Progenitor cell of endocrine pancreas (in vitro differentiated cells): ENCODE measurements at places on chromosomes 13 and 19. TPM values are rescaled to one million over a fixed set of nuclear protein-coding genes. Genes with fewer than 3 reads are reported as not detected.

ZNF66 gene
- 30.6 and 31.2 TPM in 2 replicates for total RNA-seq

EGLN2 gene
- total RNA-seq, result 107 and 110 TPM in 2 replicates

THSD1 gene
- 1.7 TPM in 2 replicates for total RNA-seq

THSD8 gene
- total RNA-seq, result 16.5 and 22.7 TPM in 2 replicates

FFAR2 gene
- 1.2 and 1.9 TPM in 2 replicates for total RNA-seq

ZNF430 gene
- 22.8 and 24.1 TPM in 2 replicates for total RNA-seq

KIR3DL1 gene
- not detected in 2 replicates for total RNA-seq

ZNF558 gene
- total RNA-seq, result 52.6 and 54.0 TPM in 2 replicates

- no peak overlapping the region for H3K27ac ChIP-seq
- no peaks in the 10 kb centered on the region for H3K4me1 ChIP-seq
- no peak for DNase-seq
- H3K27me3 ChIP-seq, result no peaks in the 10 kb centered on the region
- no peaks in the 10 kb centered on the region for H3K36me3 ChIP-seq
Measured at GRCh38 chr13:90171649-90172048, 1175.8 kb upstream of the MIR17HG start.

- no peaks in the 10 kb centered on the region for H3K36me3 ChIP-seq
- no peak overlapping the region for H3K27ac ChIP-seq
- no peaks in the 10 kb centered on the region for H3K27me3 ChIP-seq
Measured at GRCh38 chr13:68168448-68168847, 938.3 kb upstream of the PCDH9 start.

GRCh38 chr13:73329355-73329754 is 270.6 kb downstream of the KLF5 start:
- no peaks in the 10 kb centered on the region for H3K36me3 ChIP-seq
- H3K4me1 ChIP-seq, result peaks cover 29% of the 10 kb centered on the region
- no peaks in the 10 kb centered on the region for H3K27me3 ChIP-seq
- no peak overlapping the region for H3K4me3 ChIP-seq
- DNase-seq, result no peak

DNA sequence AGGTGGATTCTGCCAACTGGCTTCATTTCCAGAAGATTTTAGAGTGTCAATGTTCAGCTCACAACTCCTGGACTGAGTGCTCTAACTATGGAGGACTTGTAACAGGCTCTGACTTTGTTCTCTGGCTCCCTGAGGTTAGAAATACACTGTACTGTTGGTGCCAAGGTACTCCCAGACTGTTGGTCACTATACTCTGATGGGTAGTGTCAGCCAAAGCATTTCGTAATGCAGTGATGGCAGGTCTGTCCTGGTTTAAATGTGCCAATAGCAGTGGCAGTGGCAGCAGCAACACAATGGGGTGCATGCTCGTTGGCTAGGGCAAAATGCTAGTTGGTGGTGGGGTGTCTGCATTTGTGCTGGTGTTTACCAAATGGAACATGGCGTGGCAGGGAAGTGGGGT is 472.2 kb downstream of the TDRD3 start:
- H3K4me3 ChIP-seq, result no peak overlapping the region
- no peaks in the 10 kb centered on the region for H3K4me1 ChIP-seq
- no peak overlapping the region for H3K27ac ChIP-seq
- peaks cover 2% of the 10 kb centered on the region for H3K36me3 ChIP-seq
- no peaks in the 10 kb centered on the region for H3K27me3 ChIP-seq

GRCh38 chr13:113231306-113232207 is 22.1 kb downstream of the CUL4A start:
- no peak overlapping the region for H3K4me3 ChIP-seq
- DNase-seq, result no peak
- no peaks in the 10 kb centered on the region for H3K4me1 ChIP-seq
- no peak overlapping the region for H3K27ac ChIP-seq
- H3K36me3 ChIP-seq, result peaks cover 22% of the 10 kb centered on the region

- no peak for DNase-seq
- H3K27ac ChIP-seq, result no peak overlapping the region
Measured at GRCh38 chr13:26255691-26256277, 1.9 kb downstream of the CDK8 start.

GRCh38 chr13:73742982-73743381 is 391.2 kb downstream of the KLF12 start:
- H3K36me3 ChIP-seq, result peaks cover 2% of the 10 kb centered on the region
- H3K4me1 ChIP-seq, result peaks cover 4% of the 10 kb centered on the region
- H3K27me3 ChIP-seq, result no peaks in the 10 kb centered on the region
- H3K27ac ChIP-seq, result no peak overlapping the region

GRCh38 chr19:6963244-6963852 is 57.9 kb downstream of the MBD3L2B start:
- no peak overlapping the region for H3K4me3 ChIP-seq
- H3K27ac ChIP-seq, result no peak overlapping the region
- no peak for DNase-seq
- peaks cover 3% of the 10 kb centered on the region for H3K36me3 ChIP-seq
- H3K4me1 ChIP-seq, result no peaks in the 10 kb centered on the region
- no peaks in the 10 kb centered on the region for H3K27me3 ChIP-seq

- H3K4me1 ChIP-seq, result peaks cover 12% of the 10 kb centered on the region
- no peak for DNase-seq
- H3K4me3 ChIP-seq, result no peak overlapping the region
- peaks cover 16% of the 10 kb centered on the region for H3K27me3 ChIP-seq
- no peak overlapping the region for H3K27ac ChIP-seq
Measured at GRCh38 chr13:43129511-43130110, 106.2 kb downstream of the DNAJC15 start.

DNA sequence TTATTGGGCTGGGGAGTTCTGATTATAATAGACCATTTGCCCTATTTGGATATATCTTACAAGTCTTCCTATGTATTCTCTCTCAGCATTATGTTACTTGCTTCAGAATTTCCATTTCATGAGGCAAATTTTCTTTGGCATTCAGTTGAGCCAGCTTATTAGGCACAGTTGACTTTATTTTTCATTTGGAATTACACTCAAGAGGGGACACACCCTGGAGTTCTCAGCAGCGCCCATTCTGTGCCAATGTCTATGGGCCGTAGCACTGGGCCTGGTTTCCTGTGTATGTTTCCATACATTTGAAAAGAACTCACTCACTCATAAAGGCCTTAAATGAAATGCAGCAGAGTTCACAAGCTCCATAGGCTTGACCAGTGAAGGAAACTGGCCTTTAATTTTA is 138.5 kb downstream of the KLF12 start:
- H3K4me3 ChIP-seq, result no peak overlapping the region

- H3K4me3 ChIP-seq, result no peak within 1 kb of the TSS
- DNase-seq, result no peak
- H3K27ac ChIP-seq, result no peak within 1 kb of the TSS
- no peaks in the 10 kb centered on the region for H3K36me3 ChIP-seq
- H3K27me3 ChIP-seq, result peaks cover 76% of the 10 kb centered on the region
Measured at GRCh38 chr19:10286803-10287737, at the start of gene ICAM4. Gene ICAM4 (plus strand): TSS chr19:10286955. CDS start chr19:10287013, 58 bp downstream.

DNA sequence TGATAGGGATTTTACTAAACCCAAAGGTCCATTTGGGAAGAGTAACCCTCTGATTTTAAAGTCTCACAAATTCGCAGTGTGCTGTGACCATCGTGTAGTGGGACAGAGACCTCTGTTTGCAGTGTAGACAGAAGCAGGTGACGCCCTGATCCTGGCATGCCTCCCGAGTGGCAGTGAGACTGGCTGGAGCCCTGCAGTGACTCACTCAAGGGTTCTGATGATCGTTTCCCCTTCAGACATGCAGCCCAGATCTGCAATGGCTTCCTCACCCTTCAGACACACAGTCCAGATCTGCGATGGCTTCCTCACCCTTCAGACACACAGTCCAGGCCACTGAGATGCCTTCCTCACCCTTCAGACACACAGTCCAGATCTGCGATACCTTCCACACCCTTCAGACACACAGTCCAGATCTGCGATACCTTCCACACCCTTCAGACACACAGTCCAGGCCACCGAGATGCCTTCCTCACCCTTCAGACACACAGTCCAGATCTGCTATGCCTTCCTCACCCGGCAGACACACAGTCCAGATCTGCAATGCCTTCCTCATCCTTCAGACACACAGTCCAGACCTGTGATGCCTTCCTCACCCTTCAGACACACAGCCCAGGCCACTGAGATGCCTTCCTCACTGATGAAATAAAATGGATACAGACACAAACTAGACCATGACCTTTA is 125.2 kb downstream of the ATP11A start:
- no peaks in the 10 kb centered on the region for H3K4me1 ChIP-seq
- peaks cover 69% of the 10 kb centered on the region for H3K36me3 ChIP-seq
- no peaks in the 10 kb centered on the region for H3K27me3 ChIP-seq
- no peak overlapping the region for H3K4me3 ChIP-seq

GRCh38 chr19:34217952-34218817 is 36.2 kb upstream of the GARRE1 start:
- H3K27me3 ChIP-seq, result no peaks in the 10 kb centered on the region
- H3K4me1 ChIP-seq, result no peaks in the 10 kb centered on the region
- peaks cover 31% of the 10 kb centered on the region for H3K36me3 ChIP-seq
- DNase-seq, result no peak
